ENCODE measurements at places on chromosomes 1 and 21.

DNA sequence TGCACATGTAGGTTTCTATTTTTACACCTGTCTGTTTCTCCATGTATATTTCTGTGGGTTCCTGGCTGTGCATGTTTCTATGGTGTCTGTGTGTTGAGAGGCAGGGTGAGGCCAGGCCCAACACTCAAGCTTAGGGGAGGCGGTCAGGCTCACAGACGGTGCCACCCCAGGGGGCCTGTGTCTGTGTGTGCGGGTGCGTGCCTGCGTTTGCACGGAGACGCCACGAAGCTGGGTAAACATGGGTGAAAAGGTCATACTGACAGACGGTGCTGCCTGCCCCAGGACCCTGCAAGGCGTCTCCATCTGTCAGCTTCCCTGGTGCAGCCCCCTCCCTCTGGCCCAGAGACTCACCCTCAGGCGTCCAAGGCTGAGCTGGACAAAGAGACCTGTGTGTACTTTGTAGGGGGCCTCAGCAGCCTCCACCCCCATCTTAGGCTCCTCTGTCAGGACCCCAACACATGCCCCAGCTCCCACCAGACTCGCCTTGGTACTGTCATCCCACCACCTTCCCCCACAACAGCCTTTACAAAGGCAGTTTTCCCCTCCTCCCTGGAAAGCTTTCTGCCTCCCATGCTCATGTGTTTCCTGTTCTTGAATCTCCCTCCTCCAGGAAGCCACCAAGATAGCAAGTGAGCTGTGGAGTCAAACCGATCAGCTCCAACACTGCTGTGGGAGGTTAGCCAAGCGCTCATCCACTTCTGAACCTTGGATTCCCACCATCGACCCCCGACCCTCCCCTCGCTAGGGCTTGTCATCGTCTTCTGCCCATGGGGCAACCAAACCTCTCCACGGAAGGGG is 34.1 kb downstream of the PTPRF start:
- DNase-seq = no peak

GRCh38 chr1:51222136-51222787 is 13.8 kb upstream of the RNF11 start:
- DNase-seq = no peak

DNA sequence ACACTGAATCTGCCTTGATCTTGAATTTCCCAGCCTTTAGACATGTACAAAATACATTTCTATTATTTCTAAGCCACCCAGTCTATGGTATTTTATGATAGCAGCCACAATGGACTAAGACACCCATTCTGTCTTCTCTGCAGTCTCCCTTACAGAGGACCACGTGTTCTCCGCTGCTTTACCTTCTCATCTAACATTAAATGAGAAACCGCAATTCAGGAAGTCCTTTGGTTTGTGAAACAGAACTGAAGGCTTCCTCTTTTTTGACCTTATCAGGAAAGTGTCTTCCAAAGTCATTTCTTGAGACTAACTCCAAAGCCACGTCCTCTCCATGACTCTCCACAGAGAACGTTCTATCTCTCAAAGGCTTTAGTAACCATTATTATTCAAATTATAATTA is 560.1 kb downstream of the OMA1 start:
- DNase-seq = no peak

DNA sequence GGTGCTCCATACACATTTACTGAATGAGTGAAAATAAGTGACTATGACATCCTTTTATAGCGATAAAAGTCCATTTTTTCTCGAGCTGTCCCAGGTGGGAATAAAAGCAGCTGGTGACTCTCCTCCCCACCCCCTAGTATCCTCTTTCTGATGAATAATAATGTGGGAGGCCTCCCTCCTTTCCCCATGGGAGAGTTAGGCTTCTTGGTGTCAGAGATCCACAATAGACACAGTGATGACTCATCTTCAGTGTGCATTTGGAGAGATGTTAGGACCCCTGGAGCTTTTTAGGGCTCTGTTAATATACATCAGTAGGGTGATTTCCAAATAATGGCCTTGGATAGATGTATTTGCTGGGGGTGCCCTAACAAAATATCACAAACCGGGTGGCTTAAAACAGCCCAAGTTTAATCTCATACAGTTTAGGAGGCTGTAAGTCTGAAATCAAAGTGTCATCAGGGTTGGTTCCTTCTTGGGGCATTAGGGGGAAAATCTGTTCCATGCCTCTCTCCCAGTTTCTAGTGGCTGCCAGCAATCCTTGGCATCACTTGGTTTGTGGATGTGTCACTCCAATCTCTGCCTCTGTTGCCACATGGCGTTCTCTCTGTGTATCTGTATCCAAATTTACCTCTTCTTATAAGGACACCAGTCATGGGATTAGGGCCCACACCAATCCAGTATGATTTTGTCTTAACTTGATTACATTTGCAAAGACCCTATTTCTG is 4.4 kb upstream of the PHC2 start:
- DNase-seq = no peak

Measured in stimulated activated CD4-positive, alpha-beta T cell treated with anti-CD3 and anti-CD28 coated beads, Interleukin-2, amount 100 ng/mL, for 48 hours (primary cell).